Hematopoietic multipotent progenitor cell (in vitro differentiated cells): ENCODE measurements at places on chromosomes 16 and 17.

DNA sequence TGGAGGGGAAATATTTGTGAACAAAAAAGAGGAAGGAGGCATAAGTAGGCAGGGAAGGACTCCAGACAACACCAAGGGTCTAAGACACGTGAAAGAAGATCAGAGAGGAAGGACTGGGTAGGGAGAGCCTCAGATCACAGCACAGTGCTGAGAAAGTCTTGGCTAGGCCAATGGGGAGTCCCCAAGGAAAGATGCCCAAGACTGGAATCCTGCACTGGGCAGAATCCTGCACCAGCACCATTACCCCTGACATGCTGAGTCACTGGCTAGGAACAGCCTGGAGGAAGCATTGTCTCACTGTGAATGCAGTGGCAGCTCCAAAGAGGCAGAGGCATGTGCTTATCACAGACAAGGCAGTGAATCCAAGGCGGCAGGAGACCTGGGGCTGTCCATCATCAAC, 19.2 kb downstream of the CLEC19A start:
- DNase-seq = no peak

DNA sequence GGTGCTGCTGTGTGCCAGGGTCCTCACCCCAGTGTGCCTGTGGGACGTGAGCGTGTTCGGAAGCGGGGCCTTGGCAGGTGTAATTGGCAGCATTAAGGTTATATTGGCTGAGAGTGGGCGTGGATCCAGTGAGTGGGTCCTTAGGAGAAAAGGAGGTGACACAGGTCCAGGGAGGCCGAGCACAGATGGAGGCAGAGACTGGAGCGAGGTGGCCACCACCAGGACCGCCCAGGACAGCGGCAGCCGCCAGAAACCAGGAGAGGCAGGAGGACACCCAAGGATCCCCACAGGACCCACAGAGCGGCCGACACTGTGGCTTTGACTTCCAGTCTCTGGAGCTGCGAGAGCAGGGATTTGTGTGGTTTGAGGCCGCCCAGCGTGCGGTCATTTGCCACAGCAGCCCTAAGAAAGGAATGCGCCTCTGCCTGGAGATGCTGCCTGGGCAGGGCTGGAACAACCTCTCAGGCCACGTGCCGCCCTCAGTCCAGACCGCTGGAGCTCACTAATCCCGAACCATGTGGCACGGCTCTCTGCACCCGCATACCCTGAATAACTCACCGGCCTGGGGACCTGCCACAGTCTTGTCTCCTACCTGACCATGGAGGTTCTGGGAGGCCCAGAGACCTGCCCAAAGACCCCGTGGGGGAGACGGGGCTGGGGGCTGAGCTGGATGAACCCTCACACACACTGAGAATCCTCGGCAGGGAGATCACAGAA, 45.4 kb downstream of the SOX8 start:
- no peak for DNase-seq

- DNase-seq = no peak
These were observed 26.3 kb upstream of the CDC42EP4 start for GRCh38 chr17:73338050-73338521.

DNA sequence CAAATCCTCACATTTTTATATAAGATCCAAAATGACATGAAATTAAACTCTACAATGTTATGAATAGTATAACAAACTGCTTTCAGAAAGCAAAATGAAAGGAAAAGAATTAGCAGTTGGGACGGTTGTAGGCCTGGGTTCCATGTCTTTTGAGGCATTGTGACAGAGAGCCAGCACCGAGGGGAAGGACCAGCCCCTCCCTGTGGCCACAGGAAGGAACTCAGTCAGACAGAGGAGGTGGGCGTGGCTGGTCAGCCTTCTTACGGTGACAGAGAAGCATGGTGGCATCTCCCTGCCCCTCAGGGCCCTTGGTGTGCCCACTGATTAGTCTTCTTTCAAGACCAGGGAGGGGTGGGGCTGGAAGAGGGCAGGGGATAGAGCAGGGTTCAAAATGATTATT, 5.7 kb downstream of the ZNF319 start:
- peak; percentile 77 for DNase-seq

GRCh38 chr17:29238133-29238850, 8.4 kb upstream of the CRYBA1 start:
- DNase-seq = no peak

DNA sequence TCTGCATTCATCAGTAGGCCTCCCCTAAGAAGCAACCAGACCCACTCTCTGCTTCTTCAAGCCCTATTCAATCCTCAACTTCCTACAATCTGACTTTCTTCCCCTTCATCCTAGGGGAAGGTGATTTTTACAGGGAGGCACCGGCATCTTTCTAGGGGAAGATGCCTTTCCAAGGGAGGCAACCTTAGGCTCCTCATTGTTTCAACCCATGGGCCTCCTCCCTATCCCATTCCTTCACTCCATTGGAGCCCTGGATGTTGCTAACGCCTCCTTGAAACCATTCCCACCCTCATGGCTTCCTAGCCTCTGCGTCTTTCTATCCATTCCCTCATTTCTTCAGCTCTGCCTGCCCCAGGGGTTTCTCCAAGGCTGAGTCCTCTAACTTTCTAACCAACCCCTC, 2.7 kb upstream of the CUEDC1 start:
- DNase-seq = no peak

- DNase-seq = no peak
These were observed 4.4 kb downstream of the PDIA2 start for GRCh38 chr16:287298-287811.

DNA sequence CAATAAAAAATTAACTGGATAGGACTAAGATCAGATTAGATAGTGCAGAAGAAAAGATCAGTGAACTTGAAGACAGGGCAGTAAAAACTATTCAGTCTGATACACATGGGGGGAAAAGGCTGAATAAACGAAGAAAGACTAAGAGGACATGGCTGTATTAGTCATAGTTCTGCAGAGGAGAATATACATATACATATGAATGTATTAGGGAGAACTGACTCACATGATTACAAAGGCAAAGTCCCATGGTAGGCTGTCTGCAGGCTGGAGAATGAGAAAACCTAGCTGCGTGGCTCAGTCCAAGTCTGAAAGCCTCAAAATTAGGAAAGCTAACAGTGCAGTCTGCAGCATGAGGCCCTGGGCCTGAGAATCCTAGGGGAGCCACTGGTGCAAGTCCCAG, 98.2 kb upstream of the GNAO1 start:
- no peak for DNase-seq

DNA sequence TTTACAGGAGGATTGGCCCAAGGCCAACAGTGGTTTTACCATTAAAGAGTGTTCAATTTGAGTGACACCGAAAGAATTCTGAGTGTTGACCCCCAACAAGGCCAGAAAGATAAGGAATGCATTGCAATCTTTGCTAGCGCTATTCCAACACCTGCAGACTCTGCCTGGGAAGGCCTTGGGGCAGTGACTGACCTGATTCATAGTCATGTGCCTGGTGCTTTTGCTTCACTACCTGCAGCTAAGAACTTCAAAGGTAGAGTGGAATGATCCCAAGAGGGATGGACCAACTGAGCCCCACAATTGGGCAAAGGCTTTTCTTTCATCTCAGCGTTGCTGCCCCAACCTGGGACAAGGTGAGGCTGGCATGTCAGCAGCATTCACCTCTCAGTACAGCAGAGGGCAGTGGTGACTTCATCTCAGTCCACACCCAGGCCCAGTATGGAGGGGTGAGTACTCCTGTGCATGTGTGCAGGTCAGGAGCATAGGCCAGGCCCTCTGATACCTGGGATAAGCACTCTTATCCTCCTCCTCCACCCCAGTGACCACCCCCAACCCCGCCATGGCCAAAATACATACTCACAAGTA, 149.6 kb upstream of the GNAO1 start:
- no peak for DNase-seq

GRCh38 chr16:11677451-11677951, 9.2 kb downstream of the SNN start:
- DNase-seq = no peak

DNA sequence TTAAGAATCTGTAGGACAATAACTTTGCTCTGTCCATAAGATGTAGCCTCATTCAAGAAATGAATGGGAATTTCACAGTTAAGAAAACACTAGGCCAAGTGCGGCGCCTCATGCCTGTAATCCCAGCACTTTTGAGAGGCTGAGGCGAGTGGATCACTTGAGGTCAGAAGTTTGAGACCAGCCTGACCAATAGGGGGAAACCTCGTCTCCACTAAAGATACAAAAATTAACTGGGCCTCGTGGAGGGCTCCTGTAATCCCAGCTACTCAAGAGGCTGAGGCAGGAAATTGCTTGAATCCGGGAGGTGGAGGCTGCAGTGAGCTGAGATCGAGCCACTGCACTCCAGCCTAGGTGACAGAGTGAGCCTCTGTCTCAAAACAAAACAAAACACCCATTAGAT, 19.9 kb upstream of the RSL1D1 start:
- no peak for DNase-seq

DNA sequence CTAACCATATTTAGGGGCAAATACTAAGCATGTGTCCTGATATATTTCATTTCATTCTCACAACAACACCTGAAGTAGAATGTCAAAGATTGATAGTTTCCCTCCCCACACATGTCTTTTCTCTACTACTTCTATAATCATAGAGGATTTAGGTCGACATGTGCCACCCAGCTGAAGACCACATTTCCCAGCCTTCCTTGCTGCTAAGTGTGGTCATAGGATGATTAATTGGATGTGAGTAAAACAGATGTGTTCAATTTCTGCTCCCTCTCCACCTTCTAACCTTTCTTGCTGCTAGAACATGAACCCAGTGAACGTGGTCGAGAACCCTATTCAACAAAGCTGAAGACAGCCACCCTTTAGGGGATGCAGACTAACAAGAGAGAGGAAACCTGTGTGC, 18.8 kb upstream of the HLF start:
- no peak for DNase-seq

GRCh38 chr17:72518753-72519597, 398.2 kb downstream of the SOX9 start:
- DNase-seq = no peak

DNA sequence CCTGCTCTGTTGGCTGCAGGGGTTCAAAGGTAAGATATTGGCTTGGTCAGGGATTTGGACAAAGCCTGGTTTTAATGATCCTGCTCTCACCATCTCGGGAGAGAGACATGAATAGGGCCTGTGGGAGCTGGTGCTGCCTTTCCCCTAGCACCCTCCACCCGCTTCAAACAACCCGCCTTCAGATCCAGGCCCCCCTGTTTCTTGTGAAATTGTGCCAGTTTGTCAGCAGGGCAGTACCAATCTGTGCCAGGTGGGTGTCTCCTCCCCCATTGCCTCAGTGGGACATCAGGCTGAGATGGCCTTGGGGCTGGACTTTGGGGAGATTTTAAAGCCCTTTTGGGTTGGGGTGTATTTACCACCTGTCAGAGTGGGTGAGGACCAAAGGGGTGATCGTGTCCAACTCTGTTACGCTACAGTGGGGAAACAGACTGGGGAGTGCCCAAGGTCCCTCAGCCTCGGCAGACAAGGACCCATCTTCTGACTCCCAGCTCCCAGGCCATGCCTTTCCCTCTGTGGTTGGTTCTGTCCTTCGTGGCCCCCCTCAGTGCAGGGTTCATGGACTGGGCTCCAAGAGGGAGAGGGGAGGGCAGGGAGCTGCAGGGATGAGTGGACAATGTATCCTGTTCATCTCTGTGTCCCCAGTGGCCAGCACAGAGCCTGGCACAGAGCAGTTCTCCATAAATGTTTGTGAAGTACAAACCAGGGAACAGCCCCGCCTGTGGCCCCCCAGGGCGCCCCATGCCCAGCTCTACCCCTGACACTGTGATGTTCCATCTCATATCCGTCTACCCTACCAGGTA, 3.3 kb downstream of the ARHGAP23 start:
- DNase-seq = no peak

- no peak for DNase-seq
These were observed 8.3 kb downstream of the GINS2 start for GRCh38 chr16:85680352-85680944.

GRCh38 chr17:45146890-45147580, 1.2 kb upstream of the HEXIM1 start:
- peak; percentile 85 for DNase-seq

GRCh38 chr17:39863918-39864746, at the start of gene IKZF3:
Gene IKZF3 (minus strand): TSS chr17:39864312. CDS start chr17:39864126, 186 bp downstream.
- DNase-seq = peak; percentile 54

- DNase-seq = no peak
These were observed 5.9 kb downstream of the CORO7 start for GRCh38 chr16:4410335-4411075.

DNA sequence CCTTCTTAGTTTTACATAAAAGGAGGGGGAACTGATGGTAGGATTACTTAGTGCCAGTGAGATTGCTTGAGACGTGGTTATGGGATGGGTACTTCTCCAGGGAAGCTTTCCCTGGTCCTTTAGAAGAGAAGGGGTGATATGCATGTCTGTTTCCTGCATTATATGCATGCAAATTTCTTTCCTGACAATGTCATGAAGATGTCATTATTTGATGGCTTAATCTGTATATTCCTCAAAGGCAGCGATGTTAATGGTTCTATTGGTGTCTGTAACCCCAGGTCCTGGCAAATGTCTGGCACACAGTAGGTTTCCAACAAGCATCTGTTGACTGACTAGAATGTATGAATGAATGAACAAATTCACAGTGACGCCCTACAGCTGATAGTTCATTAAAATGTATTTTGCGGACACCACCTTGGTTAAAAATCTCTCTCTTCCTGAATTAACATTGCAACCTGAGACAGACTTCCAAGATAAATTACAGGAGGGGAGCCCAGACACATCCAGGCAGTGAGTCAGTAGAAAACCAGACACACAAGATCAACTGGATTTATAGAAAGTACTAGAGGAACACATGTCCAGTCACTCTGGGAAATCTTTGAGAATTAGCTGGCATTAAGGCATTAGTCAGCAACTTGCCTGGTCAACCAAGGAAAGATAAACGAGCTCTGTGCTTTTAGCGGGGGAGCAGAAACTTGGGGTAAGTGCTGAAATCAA, 293.4 kb downstream of the XYLT1 start:
- no peak for DNase-seq

- peak; percentile 81 for DNase-seq
These were observed 981 bp upstream of the UNC13D start for GRCh38 chr17:75845058-75845711.

DNA sequence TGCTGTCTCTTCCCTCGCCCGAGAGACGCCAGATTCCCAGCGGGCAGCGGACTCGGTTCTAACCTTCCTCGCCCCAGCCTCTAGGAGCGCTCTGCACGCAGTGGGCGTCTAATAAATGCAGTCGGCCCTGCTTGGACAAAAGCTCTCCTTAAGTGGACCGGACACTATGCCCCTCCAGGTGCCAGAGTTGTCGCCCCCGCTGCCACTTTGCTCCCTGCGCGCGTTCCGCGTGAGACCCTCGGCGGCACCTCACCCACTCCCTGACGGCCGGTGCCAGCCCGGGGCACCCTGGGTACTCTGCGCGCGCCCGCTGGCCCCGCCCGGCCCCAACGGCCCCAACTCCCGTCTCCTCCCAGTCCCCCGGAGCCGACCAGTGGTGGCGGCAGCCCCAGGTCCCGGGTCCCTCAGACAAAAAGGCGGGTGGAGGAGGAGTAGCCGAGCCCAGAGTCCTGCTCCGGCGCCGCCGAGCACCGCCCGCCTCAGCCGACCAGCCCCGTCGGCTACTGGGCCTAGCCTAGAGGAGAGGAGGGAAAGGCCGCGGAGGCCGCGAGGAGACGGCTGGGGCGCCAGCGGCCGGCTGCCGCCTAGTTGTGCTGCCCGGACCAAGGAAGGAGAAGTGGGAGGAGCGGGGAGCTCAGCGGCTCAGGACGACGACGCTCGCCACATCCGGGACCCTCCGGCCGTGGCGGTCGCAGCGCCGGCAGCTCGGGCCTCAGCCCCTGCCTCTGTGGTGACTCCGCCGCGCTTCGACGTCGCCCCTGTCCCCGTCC, 123.0 kb downstream of the GOSR1 start:
- peak; percentile 86 for DNase-seq
